PC-9 (cell line): ENCODE measurements at places on chromosomes 1 and 21. TPM values are rescaled to one million over a fixed set of nuclear protein-coding genes. Genes with fewer than 3 reads are reported as not detected.

CA14 gene
- 0.95 and 1.7 TPM in 2 replicates for total RNA-seq

TXLNA gene
- total RNA-seq, result 32.0 and 45.8 TPM in 2 replicates

SDC3 gene
- total RNA-seq, result 33.7 and 37.4 TPM in 2 replicates

AVPR1B gene
- not detected in 2 replicates for total RNA-seq

CACNA1S gene
- not detected in 2 replicates for total RNA-seq

PTGER3 gene
- 0.08 and 0.13 TPM in 2 replicates for total RNA-seq

S100A8 gene
- total RNA-seq, result not detected in 2 replicates

PLA2G5 gene
- total RNA-seq, result not detected in 2 replicates

MAN1C1 gene
- total RNA-seq, result 0.41 and 0.48 TPM in 2 replicates

KIRREL1 gene
- total RNA-seq, result 25.8 and 30.7 TPM in 2 replicates

NOS1AP gene
- total RNA-seq, result 9.2 and 9.9 TPM in 2 replicates

MPZ gene
- 0.39 and 0.43 TPM in 2 replicates for total RNA-seq

DNM3 gene
- 0.78 and 1.7 TPM in 2 replicates for total RNA-seq

SLAMF9 gene
- 0.58 and 0.94 TPM in 2 replicates for total RNA-seq

PAX7 gene
- not detected in 2 replicates for total RNA-seq

CCDC30 gene
- total RNA-seq, result 6.9 and 10.2 TPM in 2 replicates

CRNN gene
- not detected in 2 replicates for total RNA-seq

DIPK1A gene
- total RNA-seq, result 10.5 and 11.2 TPM in 2 replicates

OR2G6 gene
- total RNA-seq, result not detected in 2 replicates

CXADR gene
- total RNA-seq, result 12.7 and 21.7 TPM in 2 replicates

DDAH1 gene
- 29.6 and 31.9 TPM in 2 replicates for total RNA-seq

ANKRD35 gene
- total RNA-seq, result 0.78 and 1.2 TPM in 2 replicates

TNFRSF9 gene
- total RNA-seq, result 0.70 and 1.3 TPM in 2 replicates

VAV3 gene
- 0.63 and 1.7 TPM in 2 replicates for total RNA-seq

U2AF1 gene
- total RNA-seq, result 33.5 and 48.8 TPM in 2 replicates

ABCG1 gene
- total RNA-seq, result 4.4 and 5.6 TPM in 2 replicates

SHISAL2A gene
- not detected in 2 replicates for total RNA-seq

TSTD1 gene
- total RNA-seq, result 51.4 and 70.8 TPM in 2 replicates

RGSL1 gene
- total RNA-seq, result not detected in 2 replicates

SEC16B gene
- total RNA-seq, result 2.0 and 4.4 TPM in 2 replicates

TMEM183A gene
- 53.5 and 63.1 TPM in 2 replicates for total RNA-seq

EPHA8 gene
- total RNA-seq, result not detected in 2 replicates

PODN gene
- not detected in 2 replicates for total RNA-seq

DIRAS3 gene
- total RNA-seq, result not detected in 2 replicates

KRTAP11-1 gene
- not detected in 2 replicates for total RNA-seq

ARTN gene
- 17.4 and 33.6 TPM in 2 replicates for total RNA-seq

PALMD gene
- 0.68 and 1.2 TPM in 2 replicates for total RNA-seq
